ENCODE measurements at places on chromosomes 13 and 19.

- H3K27ac ChIP-seq: no peak overlapping the region
- H3K27me3 ChIP-seq: peaks cover 10% of the 10 kb centered on the region
Observed at GRCh38 chr19:18408053-18408476, 10.6 kb upstream of the LRRC25 start.

DNA sequence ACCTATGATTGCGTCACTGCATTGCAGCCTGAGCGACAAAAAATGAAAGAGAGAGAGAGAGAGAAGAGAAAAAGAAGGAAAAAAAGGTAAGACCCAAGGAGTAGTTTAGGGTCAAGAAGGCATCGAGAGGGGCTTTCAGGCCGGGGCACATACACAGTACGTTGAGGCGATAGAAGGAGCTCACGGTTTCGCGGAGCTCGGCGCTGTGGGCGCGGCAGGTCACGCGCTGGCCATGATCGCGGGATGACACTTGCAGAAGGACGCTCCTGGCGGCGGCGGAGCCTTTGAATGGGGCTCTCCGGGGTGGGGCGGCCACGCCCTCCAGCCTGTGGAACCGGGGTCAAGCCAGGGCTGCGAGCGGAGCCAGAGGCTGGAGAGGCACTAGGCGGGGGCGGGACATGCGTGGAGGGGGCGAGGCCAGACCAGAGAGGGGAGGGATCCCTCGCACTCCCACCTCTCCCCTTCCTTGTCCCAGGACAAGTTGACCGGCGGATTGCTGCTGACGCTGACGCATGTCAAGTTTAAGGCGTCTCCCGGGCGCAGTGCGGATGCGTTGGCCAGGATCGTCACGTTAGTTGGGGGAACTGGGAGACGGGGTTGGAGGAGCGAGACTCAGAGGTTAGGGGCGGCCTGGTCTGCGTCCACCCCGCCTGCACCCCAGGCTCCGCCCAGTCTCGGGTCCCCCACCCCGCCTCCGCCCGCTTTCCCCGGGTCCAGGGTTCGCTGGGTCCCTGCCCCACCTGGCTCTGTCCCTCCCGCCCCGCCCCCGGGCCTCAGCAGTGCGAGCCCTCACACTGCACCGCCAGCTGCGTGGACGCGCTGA lies 6.9 kb downstream of the NPHS1 start:
- H3K27ac ChIP-seq: no peak overlapping the region
- peaks cover 19% of the 10 kb centered on the region for H3K4me1 ChIP-seq
- peak; percentile 29 for DNase-seq
- peaks cover 57% of the 10 kb centered on the region for H3K27me3 ChIP-seq

DNA sequence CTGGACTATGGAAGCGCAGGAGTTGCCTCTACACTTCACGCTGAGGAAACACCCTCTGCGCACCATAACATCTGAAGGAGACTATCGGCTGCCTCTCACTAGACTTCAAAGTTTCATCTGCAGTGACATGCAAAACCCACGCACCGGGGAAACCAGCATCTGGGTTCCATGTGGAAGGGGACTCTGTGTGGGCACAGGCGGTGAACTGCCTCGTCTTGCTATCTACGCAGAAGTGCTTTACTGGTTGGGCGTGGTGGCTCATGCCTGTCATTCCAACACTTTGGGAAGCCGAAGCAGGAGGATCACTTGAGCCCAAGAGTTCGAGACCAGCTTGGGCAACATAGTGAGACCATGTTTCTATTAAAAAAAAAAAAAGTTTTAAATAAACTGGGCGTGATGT lies 116.4 kb downstream of the STK24 start:
- peaks cover 12% of the 10 kb centered on the region for H3K36me3 ChIP-seq
- H3K4me1 ChIP-seq: peaks cover 9% of the 10 kb centered on the region
- no peaks in the 10 kb centered on the region for H3K27me3 ChIP-seq
- H3K4me3 ChIP-seq: no peak overlapping the region

- H3K4me1 ChIP-seq: no peaks in the 10 kb centered on the region
- H3K27ac ChIP-seq: no peak overlapping the region
- H3K4me3 ChIP-seq: no peak overlapping the region
- DNase-seq: no peak
- H3K27me3 ChIP-seq: no peaks in the 10 kb centered on the region
Observed at GRCh38 chr19:45357445-45357783, 13.0 kb downstream of the ERCC2 start.

GRCh38 chr19:13241231-13242104 lies 91.3 kb downstream of the IER2 start:
- H3K36me3 ChIP-seq: no peaks in the 10 kb centered on the region
- peak overlapping the region; percentile 67 for H3K27ac ChIP-seq
- DNase-seq: peak; percentile 49
- H3K4me1 ChIP-seq: peaks cover 19% of the 10 kb centered on the region
- H3K27me3 ChIP-seq: no peaks in the 10 kb centered on the region
- H3K4me3 ChIP-seq: peak overlapping the region; percentile 34

DNA sequence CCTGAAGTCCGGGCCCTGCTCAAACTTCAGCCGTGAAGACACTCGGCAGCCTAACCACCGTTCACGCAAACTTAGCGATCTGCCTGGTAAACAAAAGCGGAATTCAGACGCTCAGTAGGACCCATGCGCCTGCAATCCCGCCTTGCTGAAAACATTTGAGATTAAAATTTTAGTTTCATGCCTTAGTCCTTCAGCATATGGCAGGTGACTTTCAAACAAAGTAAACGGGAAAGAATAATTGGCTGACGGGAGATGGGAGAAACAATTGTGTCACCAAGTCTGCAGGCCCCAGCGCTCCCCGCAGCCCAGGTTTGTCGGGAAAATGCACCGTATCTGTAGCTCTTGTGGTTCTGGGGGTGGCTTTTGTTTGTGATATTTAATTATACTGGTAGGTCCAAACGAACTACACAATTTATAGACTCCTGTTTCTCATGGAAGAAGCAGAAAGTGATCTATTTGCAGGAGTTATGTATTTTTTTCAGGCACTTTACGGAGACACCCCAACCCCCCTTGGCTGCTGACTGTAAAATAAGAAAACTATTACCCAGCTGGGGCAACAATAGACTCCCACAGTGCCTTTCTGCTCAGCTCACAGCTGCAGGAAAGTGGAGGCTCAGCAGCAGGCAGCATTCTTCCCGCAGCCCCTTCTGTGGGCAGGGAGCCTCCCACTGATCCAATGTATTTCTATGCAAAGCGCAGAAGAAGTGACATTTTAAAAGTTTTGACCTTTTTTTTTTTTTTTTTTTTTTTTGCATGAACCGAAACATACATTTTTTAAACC lies 94.8 kb downstream of the SOX1 start:
- no peaks in the 10 kb centered on the region for H3K4me1 ChIP-seq
- H3K27ac ChIP-seq: no peak overlapping the region
- H3K27me3 ChIP-seq: peaks cover 39% of the 10 kb centered on the region

GRCh38 chr13:77737583-77738200 lies 40.2 kb downstream of the SLAIN1 start:
- H3K36me3 ChIP-seq: no peaks in the 10 kb centered on the region
- H3K4me1 ChIP-seq: peaks cover 16% of the 10 kb centered on the region

DNA sequence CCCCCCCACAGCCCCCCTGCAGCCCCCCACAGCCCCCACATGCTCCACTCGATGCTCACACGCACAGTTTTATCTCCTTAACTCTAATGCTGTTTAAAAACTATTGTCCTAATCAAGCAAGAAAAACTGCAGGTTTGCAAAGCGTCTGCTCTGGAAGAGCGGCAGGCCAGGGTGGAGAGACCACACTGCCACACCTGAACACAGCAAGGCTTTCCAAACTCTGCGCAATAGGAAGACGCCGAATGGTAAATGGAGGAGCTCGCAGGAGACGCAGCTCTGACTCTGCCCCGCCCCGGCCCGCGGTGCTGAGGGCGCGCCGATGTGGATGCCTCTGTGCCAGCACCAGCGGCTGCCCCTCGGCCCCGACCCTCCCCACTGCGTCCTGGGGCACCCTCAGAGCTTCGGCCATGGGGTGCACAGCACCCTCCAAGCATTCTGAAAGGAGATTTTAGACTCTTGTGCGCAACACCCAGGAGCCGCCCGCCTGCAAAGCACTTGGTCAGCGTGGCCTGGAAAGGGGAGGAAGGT lies 32.4 kb downstream of the RASA3 start:
- DNase-seq: no peak
- no peaks in the 10 kb centered on the region for H3K27me3 ChIP-seq

GRCh38 chr19:4224470-4224869 lies 4.9 kb upstream of the EBI3 start:
- no peak for DNase-seq
- no peak overlapping the region for H3K4me3 ChIP-seq
- no peaks in the 10 kb centered on the region for H3K36me3 ChIP-seq
- no peak overlapping the region for H3K27ac ChIP-seq

GRCh38 chr13:113666951-113667701 lies at the start of gene GRK1:
GRK1 (plus strand) TSS chr13:113667219; CDS start chr13:113667387, 168 bp downstream.
- no peaks in the 10 kb centered on the region for H3K27me3 ChIP-seq
- no peaks in the 10 kb centered on the region for H3K4me1 ChIP-seq
- no peaks in the 10 kb centered on the region for H3K36me3 ChIP-seq
- H3K27ac ChIP-seq: no peak within 1 kb of the TSS
- DNase-seq: peak; percentile 3

GRCh38 chr13:21148557-21149258 lies 27.6 kb downstream of the SKA3 start:
- peaks cover 14% of the 10 kb centered on the region for H3K36me3 ChIP-seq
- DNase-seq: no peak
- H3K4me3 ChIP-seq: no peak overlapping the region
- H3K27ac ChIP-seq: peak overlapping the region; percentile 24

- H3K27me3 ChIP-seq: no peaks in the 10 kb centered on the region
- H3K4me3 ChIP-seq: no peak overlapping the region
- no peak for DNase-seq
- H3K36me3 ChIP-seq: peaks cover 8% of the 10 kb centered on the region
- no peak overlapping the region for H3K27ac ChIP-seq
Observed at GRCh38 chr13:110549795-110550160, 11.7 kb downstream of the RAB20 start.

DNA sequence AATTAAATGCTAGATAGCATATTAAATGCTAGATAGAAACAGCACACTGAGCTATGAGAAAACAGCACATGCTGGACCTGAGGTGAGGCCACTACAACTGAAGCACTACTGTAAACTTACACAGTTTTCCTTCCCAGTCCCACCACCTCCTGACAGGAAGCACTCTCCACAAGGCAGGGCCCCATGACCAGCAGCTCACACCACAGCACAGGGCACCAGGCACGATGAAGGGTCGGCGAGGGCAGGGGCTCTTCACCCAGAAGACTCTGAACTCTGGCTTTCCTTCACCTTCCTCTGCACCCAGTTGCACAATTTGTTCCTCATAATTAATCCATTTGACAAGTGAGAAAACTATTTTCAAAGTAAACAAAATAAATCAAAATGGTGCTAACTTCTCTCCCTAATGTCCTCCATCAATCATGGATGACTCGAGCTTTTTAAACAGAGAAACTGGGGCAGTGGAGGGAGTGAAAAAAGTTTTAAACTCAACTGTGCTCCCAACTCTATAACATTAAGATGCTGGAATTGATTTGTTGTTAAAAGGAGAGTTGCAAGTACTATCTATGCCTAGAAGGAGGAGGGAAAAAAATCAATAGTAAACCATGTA lies 568.7 kb downstream of the UQCRFS1 start:
- no peaks in the 10 kb centered on the region for H3K4me1 ChIP-seq
- H3K36me3 ChIP-seq: no peaks in the 10 kb centered on the region
- no peak overlapping the region for H3K4me3 ChIP-seq
- H3K27me3 ChIP-seq: no peaks in the 10 kb centered on the region

- H3K4me3 ChIP-seq: no peak overlapping the region
- no peak overlapping the region for H3K27ac ChIP-seq
- peaks cover 3% of the 10 kb centered on the region for H3K27me3 ChIP-seq
- peaks cover 4% of the 10 kb centered on the region for H3K36me3 ChIP-seq
- DNase-seq: no peak
- H3K4me1 ChIP-seq: peaks cover 26% of the 10 kb centered on the region
Observed at GRCh38 chr19:1382250-1382649, 1.5 kb upstream of the NDUFS7 start.
